ENCODE measurements at places on chromosomes 2 and 18.

GRCh38 chr2:10329880-10330699, 27.4 kb downstream of the HPCAL1 start:
- no peak for DNase-seq

DNA sequence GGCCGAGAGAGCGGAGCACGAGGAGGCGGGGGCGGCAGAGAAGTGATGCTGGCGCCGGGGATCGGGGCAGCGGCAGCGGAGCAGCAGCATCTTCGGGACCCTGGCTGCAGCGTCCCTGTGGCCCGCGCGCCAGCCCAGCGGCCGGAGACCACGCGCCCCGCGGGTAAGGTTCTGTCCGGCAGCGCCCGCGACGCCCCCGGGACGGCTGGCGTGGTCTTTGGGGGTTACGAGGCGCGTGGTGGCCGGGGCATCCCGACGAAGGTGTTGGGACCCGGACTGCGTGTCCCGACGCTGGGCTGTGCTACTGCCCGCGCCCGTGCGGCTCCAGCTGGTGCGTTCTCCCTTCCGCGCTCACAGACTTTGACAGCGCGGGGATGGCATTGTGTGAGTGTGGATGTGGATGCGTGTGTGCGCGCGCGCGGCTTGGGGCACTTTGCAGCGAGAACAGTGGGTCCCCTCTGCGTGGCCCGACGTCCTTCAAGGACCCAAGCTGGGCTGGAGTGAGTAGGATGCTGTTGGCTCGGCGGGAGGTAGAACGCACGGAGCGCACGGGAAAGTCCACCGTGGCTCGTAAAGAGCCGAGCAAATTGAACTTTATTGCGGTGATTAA, 405.0 kb downstream of the XIRP2 start:
- DNase-seq = no peak

GRCh38 chr2:118183381-118183780, 95.1 kb downstream of the INSIG2 start:
- DNase-seq = no peak

- no peak for DNase-seq
These were observed 32.8 kb upstream of the MYO3B start for GRCh38 chr2:170145191-170145590.

DNA sequence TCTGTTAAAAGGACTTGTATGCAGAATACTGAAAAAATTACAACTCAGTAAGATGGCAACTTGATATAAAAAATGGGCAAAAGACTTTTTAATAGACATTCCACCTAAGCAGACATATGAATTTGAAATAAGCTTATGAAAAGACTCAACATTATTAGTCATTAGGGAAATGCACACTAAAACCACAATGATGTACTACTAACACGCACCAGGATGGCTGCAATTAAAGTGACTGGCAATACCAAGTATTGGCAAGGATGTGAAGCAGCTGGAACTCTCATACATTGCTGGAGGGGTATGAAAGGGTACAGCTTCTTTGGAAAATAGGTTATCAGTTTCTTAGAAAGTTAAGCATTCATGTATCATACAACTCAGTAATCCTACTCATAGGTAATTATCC, 3.2 kb upstream of the ENOSF1 start:
- no peak for DNase-seq

DNA sequence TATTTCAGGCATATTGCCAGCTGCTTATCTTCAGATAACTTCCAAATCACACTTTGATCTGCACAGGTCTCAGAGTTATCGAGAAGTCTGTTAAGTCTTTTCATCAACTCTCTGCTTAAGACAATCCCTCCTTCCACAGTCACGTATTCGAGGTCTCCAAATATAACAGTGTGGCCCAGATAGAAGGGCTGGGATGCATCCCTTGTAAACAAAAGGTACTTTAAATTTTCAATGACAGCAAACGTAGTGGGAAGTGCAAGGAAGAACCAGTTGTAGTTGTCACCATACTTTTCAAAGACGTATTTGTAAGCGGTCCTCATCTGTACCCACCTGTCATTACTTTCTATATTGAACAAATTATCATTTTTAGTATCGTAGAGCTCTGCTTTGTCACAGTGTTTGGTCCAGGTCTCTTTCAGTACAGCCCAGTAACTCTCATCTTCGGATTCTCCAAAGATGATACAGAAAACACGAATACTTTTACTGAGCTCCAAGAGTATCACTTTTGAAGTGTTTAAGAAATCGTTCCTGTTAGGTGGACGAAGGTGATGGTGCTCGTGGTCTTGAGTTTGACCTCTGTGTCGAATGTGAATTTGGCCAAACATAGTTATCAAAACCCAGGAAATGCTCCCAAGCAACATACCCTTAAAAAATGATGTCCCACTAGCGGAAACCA, 445 bp downstream of the C1GALT1C1L start:
- no peak for DNase-seq

GRCh38 chr2:218780851-218781690, 876 bp upstream of the CYP27A1 start:
- DNase-seq = no peak

DNA sequence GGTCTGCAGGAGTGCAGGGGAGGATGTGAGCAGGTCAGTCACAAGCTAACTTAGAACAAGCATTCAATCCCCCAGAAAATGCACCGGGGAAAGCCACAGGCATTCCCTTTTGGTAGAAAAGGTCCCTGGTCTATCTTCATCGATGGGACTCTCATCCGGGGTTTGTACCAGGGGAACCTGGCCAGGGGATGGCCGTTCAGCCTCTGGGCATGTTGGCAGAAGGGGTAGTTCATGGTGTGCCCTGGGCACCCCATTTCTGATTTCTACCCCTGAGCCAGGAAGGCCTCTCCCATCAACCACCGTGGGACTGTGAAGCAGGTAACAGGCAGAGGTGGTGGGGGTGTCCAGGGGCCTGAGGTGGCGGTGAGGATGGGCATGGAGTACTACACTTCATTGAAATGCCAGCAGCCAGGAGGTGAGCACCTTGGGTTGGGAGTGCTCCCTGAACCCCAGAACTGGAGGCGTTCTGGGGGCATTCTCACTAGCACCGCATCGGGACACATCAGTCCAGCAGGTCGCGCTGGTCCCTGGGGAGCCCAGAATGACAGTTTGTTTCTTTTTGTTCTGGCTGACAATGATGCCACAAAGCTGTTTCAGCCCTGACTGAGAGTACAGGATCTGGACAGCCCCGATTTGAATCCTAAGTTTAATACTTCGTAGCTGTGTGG, 172.3 kb downstream of the SMAD7 start:
- DNase-seq = no peak

- DNase-seq = no peak
These were observed 3.9 kb downstream of the CRACDL start for GRCh38 chr2:98932164-98932563.

DNA sequence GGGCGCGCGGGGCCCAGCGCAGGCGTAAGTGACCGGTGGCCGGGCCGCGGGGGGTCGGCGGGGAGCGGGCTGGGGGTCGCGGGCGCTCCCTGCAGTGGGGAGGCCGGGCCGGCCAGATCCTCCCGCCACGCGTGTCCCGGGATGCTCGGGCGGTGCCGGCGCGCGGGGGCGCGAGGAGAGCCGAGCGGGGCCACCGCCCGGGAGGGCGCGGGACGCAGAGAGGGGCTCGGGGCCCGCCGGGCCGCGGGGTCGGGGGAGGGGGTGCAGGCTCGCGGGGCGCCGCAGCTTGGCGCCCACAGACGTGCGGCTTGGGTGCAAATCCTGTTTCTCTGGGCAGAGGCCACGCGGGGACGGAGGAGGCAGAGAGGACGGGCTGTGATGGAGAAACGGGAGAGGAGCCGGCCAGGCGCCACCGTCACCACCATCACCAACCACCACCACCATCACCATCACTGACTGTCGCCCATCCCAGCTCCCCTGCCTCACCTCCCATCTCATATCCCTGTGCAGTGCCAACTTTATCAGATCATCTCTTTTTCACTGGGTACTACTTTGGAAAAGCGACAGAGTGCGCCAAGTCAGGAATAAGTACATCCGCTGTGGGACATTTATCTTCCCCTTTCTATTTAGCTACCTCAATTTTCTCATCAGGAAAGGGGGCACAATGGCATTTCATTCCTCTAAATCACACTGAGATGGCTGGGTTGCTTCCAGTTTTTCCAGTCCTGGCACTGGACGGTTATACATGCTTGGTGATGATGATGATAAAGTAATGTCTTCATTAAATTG, 97.2 kb upstream of the GPR45 start:
- no peak for DNase-seq

DNA sequence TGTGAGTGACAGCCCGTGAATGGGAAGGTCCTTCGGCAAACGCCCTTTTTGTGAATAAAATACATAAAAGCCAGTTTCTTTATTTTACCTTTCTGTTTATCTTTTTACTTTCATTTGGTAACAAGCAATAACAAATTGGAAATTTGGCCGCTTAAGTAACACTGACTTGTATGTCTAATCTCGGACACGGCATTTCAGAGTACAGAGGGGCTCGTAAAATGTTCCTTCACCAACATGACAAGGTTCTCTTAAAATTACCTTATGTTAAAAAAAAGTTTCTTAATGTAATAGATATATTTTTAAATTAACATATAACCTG, 558 bp upstream of the NEMP2 start:
- no peak for DNase-seq

GRCh38 chr18:45838302-45839070, 13.0 kb downstream of the SIGLEC15 start:
- no peak for DNase-seq

- no peak for DNase-seq
These were observed 280.4 kb downstream of the C1D start for GRCh38 chr2:67782443-67782842.

- DNase-seq = no peak
These were observed 15.1 kb downstream of the CLIP4 start for GRCh38 chr2:29130295-29130694.

- DNase-seq = no peak
These were observed 4.5 kb upstream of the MAP3K2 start for GRCh38 chr2:127392133-127392827.

DNA sequence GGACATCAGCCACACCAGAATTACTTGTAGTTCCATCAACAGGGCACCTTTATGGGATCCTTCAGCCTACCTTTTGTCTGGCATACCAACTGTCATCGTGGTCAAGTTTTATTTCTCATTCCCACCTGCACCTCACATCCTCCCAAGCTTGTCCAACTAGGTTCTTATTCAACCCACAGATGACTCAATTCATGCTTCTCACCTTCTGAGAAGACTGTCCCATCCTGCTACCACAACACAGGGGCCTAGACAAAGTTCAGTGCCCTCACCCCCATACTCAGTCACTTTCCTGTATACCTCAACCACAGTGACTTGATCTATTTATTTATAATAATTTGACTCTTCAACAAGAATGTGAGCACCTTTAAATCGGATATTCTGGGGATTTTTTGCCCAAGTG, 114.4 kb upstream of the ACVR1C start:
- DNase-seq = no peak

DNA sequence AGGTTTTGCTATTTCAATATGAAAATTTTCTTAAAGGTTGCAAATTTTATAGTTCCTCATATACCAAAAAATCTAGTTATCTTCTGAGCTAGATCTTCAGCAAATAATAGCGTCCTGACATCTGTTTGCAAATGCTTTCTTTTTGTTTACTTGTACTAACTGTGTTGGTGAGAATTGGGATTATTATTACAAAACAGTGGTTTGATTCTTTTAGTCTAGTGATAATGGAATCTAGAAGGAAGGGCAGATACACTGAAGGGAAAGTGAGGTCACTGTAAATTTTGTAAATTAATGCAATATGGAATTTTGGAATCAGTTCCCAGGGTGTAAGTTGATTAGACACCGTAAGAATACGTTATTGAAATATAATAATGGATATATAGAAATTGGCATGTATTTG, 36.2 kb upstream of the NT5C1B start:
- DNase-seq = no peak

DNA sequence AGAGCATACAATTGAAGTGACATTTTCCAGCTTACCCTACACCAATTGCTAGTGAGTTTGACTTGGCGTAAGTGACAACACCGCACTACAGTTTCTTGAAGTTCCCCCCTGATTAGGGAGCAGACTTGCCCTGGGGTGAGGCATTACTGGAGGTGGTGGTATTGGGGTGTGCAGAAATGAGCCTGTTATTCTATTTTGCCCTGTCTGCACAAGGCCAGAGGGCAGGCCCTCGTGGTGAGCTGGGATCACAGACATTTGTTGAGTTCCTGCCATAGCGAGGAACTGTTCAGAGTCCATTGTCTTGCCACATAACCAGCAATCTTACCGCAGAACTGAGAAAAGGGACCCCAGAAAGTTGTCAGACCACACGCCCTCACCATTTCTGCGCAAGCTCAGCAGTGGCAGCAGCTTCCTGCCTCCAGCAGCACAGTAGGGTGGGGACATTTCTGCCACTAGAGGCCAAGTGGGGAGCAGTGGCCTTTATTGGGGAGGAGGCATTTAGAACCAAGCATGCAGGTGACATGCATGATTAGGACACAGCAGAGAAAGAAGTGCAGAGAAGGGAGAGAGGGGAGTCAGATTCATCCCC, 103.6 kb upstream of the BCL2L11 start:
- no peak for DNase-seq

- no peak for DNase-seq
These were observed 842 bp upstream of the CKAP2L start for GRCh38 chr2:112765251-112765650.

- no peak for DNase-seq
These were observed 61.4 kb upstream of the OTOS start for GRCh38 chr2:240201866-240202265.

DNA sequence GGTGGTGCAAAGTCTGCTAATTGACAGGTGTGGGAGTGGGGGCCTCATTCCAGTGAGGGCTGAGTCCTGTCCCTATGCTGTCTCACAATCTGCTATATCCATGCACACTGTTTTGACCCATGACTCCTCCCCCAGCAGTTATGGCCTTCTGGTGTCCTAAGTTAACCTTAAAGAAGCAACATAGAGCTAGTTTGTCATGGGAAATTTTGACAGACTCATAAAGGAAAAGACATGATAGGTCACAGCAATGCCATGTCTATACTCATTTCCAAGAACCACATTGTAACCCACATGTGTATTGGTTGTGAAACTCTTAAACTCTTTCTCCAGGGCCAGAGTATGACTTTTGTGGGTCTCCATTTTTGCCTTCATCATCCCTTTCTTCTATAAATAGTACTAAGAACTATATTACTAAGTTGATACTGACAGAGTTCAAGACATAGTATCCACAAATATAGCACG, 78.2 kb upstream of the SLC1A4 start:
- DNase-seq = no peak

GRCh38 chr2:108240966-108241365, 1.2 kb downstream of the SULT1C3 start:
- no peak for DNase-seq

GRCh38 chr2:55865096-55865835, 58.3 kb downstream of the EFEMP1 start:
- DNase-seq = no peak

GRCh38 chr2:120574620-120575019, 161.0 kb upstream of the GLI2 start:
- no peak for DNase-seq
